Daoy (cell line): ENCODE measurements at places on chromosomes 12 and 14.
A peak's percentile ranks its signal among the peaks of the same experiment; 100 is the strongest.

DNA sequence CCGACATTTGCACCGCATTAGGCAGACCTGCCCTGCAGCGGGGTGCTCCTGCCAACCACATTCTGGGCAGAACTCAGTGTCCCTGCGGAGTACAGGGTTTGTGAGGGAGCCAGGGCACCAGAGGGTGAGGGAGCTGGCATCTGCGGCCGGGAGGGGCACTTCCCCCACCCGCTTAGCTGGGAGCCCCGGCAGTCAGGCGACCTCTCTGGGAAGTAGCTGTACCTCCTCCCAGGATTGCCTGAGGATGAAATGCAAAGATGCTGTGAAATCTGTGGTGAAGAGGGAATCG lies 58.6 kb downstream of the ANKRD9 start:
- no peak for DNase-seq

DNA sequence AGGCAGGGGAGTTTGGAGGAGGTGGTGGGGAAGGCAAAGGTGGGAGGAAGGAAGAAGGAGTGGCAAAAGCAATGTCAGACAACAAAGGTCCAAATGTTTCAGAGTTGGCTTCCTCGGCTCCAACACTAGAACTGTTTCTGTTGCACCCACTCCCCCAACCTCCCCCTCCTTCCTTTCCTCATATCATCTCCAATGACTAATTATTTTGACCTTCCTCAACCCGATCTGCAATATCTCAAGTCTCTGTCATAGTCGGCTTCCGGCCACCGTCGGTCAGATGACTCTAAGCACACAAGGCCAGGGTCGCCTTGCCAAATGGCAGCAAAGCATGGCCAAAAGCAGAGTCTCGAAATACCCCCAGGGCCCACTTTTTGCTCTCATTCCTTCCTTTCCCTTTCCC lies 637.0 kb upstream of the TBX3 start:
- DNase-seq = no peak

- no peak for DNase-seq
Measured at GRCh38 chr12:96194576-96194889, 358 bp downstream of the ELK3 start.

- no peak for DNase-seq
Measured at GRCh38 chr12:56571121-56571520, 49.5 kb downstream of the RBMS2 start.

DNA sequence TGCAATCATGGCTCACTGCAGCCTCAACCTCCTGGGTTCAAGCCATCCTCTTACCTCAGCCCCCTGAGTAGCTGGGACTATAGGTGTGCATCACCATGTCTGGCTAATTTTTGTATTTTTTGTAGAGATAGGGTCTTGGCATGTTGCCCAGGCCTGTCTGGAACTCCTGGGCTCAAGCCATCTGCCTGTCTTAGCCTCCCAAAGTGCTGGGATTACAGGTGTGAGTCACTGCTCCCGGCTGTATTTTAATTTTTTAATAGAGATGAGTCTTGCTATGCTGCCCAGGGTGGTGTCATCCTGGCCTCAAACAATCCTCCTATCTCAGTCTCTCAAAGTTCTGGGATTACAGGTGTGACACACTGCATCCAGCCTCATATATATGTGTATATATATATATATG lies 31.7 kb upstream of the GPRC5A start:
- DNase-seq = peak; percentile 59

- DNase-seq = peak; percentile 95
Measured at GRCh38 chr14:103597623-103598377, 31.2 kb upstream of the KLC1 start.

DNA sequence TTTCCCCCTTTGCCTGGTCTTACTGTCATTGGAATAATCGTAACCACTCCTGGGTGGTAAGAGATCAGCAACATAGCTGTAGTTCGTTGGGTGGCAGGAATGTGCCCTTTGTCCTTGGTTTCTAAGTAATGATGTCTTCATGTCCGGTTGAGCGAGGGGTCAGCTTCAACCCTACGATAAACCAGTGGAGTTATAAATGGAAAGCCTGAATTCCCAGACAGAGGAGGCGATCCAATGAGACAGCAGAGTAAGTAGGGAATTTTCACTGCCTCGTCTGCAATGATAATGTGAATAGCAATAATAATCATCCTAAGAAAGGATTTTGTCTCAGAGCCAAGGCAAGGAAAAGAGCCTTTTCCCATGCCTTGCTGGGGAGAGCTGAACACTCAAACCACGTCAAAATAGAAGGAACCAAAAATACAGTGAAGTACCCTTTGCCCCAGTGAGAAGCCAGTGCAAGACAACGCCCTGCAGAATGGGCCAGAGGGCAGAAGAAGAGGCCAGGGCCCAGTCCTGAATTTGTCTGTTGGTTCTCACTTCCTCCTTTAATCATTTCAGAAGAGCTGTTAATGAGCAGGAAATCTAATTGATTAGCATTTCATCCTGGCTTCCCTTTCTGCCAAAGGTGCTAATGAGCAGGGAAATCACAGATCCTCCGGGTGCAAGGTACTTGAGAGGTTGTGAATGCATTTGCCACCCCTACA lies 330.7 kb downstream of the CACNA1C start:
- no peak for DNase-seq

- no peak for DNase-seq
Measured at GRCh38 chr12:75289753-75290152, 40.4 kb downstream of the CAPS2 start.

- DNase-seq = no peak
Measured at GRCh38 chr14:90381011-90381786, 15.6 kb upstream of the CALM1 start.

DNA sequence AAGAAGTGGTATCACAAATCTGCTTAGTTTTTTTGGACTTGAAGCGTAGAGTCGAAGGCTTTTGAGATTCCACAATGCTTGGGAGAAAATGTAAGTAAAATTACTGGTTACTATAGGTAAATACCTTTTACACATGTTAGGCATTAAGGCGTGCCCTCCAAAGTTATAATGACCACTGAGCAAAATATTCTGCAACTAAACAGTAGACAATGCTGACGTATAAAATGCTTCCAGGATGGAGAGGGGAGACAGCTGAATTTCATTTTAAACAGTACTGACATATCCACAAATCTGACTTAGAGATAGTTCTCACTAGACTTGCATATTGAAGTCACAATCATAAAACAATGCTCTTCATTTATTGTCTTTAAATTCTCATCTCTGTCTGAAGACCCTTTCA lies 144.5 kb upstream of the DCN start:
- no peak for DNase-seq
